ENCODE measurements at places on chromosomes 3 and 15.

- DNase-seq, result no peak
These were observed 373.4 kb downstream of the NLGN1 start for GRCh38 chr3:173770796-173771573.

- no peak for DNase-seq
These were observed 84.9 kb downstream of the CGGBP1 start for GRCh38 chr3:87973906-87974305.

GRCh38 chr3:2810723-2811122 is 299.5 kb downstream of the IL5RA start:
- DNase-seq, result no peak

GRCh38 chr15:85973584-85974347 is 105.9 kb upstream of the AGBL1 start:
- no peak for DNase-seq

DNA sequence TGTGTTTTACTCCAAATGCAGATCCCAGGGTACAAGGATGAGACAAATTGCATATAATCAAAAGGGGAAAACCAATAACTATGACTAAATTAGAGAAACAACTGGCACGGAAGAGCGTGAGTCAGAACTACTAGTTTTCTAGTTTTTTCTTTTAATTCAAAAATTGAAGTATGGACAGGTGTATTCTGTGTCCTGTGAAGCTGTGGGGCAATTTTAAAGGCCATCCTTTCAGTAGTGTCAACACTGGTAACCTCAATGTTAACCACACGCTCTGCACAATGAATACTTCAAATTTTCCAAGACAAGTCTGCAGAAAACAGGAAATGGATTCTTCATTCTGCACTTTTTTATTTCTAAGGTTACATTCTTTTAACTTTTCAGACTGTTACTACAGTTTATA is 32.5 kb upstream of the GOLGA8A start:
- DNase-seq, result no peak

GRCh38 chr3:31402117-31402516 is 130.6 kb upstream of the STT3B start:
- no peak for DNase-seq

DNA sequence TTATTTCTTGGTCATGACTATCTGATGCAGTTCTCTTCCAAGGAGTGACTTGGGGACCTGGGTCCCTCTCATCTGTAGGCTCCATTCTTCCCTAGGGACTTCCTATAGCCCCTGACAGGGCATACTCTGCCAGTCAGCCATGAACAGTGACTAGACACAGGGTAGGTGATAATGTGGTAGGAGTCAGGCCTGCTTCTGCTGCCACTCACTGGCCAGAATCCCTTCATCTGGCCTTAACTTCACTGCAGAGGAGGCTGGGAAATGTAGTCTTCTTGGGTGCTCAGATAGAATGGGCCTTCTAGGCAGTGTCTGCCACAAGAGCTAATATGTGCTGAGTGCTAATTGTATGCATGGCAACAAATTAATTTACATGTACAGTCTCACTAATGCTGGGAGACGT is 84.5 kb downstream of the CACNA2D3 start:
- no peak for DNase-seq

DNA sequence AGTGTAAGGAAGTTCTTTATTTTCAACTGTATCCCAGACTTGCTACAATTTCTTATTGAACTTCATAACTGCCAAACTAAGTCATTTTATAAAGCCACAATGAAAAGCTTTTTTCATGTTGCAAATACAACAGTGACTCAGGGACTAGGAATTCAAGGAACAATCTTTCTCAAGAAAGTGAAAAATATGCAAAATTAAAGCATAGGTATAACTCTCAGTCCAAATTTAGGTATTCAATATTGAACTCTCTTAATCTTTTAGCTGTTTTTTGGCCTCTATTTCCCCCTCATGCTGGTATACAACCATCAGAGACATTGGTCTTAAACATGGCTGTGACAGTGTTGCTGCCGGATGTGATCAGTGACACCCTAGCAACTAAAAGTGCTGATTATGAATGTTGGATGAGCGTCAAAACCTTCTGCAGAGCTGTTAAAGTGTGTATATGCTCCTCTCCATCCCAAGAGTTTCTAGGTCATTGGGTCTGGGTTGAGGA is 476.9 kb downstream of the ZNF385D start:
- no peak for DNase-seq

DNA sequence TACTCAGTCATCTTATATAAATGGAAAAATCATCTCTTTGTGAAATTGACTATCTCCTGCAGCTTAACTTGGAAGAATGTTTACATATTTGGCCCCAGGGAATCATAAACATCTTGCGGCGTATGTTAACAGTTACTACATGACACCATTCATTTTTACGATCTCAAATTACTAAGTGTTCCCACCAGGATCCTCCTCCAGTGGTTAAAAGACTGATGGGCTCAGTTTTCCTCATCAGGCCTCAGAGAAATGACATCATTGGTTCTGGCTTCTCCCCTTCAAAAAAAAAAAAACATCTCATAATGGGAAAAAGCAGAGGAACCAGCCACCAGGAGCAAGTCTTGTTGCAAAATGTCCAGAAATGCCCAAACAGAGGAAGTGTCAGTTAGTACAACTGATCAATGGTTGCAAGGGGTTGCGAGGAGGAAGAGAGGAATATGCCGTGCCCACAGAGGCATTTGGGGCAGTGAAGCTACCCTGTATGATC is 70.5 kb upstream of the LIPC start:
- no peak for DNase-seq

- no peak for DNase-seq
These were observed 41.6 kb downstream of the NR2C2 start for GRCh38 chr3:14988988-14989394.

- no peak for DNase-seq
These were observed 103.5 kb downstream of the IMPG2 start for GRCh38 chr3:101216710-101217465.

DNA sequence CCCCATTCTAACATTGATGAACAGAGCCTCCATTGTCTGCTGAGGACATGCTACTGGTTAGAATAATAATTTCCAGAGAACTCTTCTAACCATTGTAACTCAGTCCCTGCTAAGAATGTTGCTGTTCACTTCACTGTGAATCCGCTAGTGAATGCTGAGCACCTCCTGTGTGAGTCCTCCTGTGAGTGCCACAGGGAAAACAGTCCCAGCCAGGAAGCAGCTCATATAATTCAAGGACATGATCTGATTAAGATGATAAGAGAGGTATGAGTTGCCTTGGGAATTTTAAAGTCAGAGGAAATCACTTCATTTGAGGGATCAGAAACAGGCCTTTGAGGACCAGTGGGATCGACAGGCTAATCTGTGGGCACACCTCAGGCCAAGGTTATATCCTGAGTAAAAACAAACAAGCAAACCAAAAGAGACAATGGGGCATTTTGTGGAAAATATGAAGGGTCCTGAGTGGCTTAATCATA is 33.9 kb upstream of the GPR160 start:
- no peak for DNase-seq

- no peak for DNase-seq
These were observed 14.2 kb downstream of the ZNF80 start for GRCh38 chr3:114223143-114223542.

GRCh38 chr15:85430406-85431204 is 50.2 kb downstream of the AKAP13 start:
- no peak for DNase-seq

DNA sequence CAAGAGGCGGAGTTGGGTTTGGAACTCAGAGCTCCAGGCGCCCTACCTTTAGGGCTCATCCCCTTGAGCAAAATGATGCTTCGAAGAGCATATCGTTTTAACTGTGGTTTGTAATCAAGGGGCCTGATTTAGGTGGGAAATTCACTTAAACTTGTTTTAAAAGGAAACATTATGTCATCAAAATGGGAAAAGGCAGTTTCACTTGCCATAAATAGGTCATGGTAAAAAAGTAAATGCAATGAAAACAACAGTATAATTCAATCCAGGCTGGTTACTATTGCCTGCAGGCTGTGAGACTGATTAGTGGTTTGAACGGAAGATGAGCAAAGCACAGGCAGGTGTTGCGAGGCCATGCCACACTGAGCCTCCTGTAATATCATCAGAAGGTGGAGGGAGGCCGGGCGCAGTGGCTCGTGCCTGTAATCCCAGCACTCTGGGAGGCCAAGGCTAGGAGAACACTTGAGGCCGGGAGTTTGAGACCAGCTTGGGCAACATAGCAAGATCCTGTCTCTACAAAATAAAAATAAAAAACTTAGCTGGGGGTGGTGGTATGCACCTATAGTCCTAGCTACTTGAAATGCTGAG is 2.1 kb downstream of the HDAC11 start:
- DNase-seq, result no peak

DNA sequence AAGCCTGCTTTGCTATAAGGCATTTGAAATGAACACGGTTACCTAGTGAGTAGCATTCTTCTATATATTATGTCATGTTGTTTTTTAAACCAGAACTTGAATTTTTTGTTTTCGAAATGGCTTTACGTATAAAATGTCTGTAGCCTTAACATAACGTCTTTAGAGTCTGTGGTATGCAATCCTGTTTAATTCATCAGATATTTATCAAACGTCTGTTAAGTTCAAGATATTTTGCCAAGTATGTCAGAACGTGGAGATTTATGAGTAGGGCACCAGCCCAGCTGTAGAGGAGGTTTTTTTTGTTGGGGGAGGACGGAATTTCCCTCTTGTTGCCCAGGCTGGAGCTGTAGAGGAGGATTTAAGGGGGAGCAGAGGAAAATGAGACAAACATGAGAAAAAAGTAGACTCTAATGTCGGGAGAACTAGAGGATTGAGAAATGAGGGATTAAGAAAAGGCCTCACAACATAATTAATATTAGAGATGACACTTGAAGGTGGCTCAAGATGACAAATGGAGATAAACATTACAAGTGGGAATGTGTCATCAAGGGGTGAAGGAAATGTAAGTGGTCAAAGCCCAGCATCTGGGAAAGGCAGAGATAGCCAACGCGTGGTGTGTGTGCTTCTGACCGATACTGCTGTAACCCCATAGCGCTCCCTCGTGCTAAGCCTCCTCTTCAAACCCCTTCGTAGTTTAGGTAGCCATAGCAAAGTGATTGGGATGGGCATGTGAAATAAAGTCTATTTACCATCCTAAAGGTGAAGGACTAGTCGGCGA is 154.0 kb upstream of the GOLGA6L4 start:
- DNase-seq, result no peak

DNA sequence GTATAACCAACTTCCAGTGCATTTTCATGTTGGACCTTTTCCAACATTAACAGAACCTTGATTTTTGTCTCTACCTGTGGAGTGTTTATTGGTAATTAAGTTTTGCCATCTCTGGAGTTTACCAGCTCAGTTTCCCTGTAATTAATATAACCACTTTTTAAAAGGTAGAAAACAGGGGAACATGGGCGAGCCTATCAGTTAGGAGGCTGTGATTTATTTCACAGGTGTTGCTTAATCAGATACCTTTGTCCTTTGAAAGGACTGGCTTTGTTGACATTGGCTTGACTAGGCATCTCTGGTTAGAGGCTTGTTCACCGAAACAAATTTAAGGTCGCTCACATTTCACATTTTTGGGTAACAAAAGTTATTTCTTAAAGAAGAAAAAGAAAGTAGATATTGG is 622 bp downstream of the NAALADL2 start:
- peak; percentile 77 for DNase-seq

DNA sequence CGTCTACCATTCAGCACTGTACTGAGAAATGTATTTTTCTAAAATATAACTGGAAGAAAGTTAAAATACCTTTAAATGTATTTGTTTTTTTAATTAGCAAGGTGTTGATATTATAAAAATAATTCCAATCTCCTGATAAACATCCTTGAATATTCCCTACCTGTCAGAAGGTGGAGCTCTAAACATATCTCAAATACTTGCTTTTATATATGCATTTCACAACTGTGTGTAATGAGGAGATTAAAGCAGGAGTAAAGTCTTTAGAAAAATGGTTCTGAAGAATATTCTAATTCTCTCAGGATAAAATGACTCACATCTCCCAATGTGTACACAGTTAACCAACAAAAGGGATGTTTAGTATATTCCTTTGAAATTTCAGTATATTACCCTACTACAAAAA is 422.7 kb downstream of the PLCL2 start:
- DNase-seq, result no peak

DNA sequence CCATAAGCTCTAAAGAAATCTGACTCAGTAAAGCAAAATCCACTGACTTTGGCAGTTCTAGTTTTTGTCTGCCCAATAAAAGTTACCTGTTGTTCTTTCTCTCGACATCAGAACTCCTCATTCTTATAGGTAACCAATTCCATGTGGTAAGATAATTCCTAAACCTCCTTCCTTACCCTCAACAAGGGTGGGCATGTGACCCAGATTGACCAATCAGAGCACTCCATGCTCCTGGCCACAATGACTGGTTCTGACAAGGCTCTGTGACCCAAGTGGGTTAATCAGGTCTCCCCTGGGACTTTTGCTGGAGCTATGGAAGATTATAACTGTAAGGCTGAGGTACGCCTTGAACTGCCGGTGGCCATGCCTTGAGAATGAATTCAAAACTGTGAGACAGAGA is 31.7 kb downstream of the LINS1 start:
- DNase-seq, result no peak

GRCh38 chr3:181103605-181104004 is 114.1 kb upstream of the DNAJC19 start:
- DNase-seq, result peak; percentile 17

- DNase-seq, result no peak
These were observed 410.6 kb upstream of the WNT5A start for GRCh38 chr3:55897573-55898224.

DNA sequence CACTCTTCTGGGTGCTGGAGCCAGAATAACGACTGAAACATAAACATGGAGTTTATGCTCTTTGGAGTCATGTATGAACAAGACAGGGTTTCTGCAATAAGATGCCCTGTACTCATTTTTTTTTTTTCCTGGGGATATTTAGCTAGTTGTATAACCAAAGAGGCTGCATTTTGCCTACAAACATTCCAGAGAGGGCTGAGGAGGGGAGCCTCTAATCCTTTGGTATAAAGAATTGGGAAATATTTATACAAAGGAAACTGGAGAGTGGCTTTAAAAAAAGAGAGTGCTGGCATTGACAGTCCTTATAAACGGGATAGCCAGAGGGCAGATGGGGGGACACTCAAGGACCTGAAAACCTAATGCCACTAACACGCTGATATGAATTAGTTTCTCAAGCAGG is 32.4 kb upstream of the GAP43 start:
- no peak for DNase-seq

- DNase-seq, result no peak
These were observed 8.3 kb downstream of the MAPKBP1 start for GRCh38 chr15:41782371-41783282.

GRCh38 chr15:53034767-53035245 is 244.7 kb upstream of the ONECUT1 start:
- DNase-seq, result no peak

DNA sequence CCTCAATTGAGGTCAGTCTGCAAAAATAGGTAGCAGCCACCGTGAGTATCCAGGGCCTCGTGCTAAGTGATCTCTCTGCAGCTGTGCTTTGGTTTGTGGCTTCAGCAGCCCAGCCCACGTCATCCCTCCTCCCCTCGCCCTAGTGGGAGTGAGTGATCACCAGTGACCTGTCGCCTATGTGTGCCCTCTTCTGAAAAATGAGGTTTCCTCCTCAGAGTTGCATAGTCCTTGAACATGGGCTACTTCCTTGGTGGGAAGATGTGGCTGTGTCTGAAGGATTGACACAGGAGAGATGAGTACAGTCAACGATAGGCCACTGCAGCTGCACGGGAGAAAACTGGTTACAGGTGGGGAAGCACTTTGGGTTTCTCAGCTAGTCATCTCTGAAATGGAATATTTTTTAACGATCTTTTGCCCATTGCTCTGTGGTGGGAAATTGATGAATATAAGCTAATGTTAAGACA is 144.8 kb upstream of the BHLHE40 start:
- DNase-seq, result no peak

Measured in NCI-H774 (cell line).